Heart left ventricle (tissue), 16 donors: ENCODE measurements at places on chromosomes 1 and 21.

DNA sequence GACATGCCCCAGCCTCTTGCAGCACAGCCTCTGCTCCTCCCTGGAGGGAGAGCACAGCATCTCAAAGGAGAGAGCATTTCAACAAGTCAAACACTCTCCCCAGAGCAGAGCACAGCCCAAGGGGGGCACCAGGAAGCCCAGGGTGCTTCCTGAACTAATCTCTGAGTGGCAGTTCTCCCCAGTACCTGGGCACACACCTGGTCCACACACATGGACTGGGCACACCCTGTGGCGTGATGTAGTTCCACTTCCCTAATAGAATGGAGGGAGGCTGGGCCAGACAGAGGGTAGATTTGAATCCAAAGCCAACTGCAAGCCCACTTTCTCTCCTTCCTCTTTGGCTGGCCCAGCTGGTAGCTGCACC is 55.5 kb downstream of the CD46 start:
- DNase-seq, result no peak

GRCh38 chr1:153774026-153774595 is 1.1 kb upstream of the SLC27A3 start:
- no peak for DNase-seq

DNA sequence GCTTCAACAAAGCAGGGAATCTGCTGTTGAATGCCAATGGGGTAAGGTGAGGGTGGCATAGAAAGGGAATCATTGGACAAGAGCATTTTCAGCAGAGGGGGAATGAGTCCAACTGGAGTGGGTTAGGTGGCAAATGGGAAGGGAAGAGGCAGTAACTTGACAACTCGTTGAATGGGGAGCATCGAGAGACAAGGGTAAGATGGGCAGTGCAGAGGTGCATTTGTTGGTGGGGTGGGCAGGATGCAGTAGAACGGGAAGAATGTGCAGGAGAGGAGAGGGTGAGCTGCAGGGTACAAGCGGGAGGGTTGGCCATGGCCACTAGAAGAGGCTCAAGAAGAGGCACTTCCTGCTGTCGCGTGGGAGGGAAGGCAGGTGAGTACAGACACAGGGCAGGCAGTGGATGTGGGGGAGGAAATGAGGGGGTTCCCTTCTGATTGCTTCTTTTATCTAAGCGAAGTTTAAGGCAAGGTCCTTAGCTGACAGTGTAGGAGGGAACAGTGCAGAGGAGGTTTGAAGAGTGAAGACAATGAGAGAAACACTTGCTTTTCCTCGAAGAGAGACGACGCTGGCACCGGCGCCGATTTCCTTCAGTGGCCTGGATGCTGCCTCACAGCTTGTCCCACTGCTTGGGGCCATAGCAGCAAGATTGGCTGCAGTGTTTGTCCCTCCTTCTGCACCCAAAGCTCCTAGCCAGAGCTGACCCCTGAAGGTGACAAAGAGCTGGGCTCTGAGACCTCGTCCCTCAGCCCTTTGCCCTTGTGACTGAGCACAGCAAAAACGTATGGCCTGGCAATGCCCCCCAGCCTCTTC is 3.2 kb upstream of the IKBKE start:
- DNase-seq, result no peak

DNA sequence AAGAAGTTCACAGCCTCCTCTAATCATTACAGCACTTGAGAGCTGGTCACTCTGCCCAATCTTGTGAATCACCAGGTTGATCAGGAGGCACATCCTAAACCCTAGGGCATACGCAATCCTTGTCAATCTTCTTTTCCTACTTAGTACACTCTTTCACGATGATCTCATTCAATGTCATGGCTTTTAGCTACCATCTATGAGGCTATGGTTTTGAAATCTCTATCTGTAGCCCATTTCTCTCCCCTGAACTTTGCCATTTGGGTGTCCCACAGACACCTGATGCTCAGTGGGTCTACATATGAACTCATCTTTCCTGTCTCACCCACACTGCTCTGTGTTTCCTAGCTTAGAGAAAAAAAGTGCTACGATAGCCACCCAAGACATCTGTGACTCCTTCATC is 1.9 kb upstream of the MED18 start:
- DNase-seq, result no peak

GRCh38 chr1:184380468-184380867 is 6.4 kb upstream of the C1orf21 start:
- DNase-seq, result no peak

DNA sequence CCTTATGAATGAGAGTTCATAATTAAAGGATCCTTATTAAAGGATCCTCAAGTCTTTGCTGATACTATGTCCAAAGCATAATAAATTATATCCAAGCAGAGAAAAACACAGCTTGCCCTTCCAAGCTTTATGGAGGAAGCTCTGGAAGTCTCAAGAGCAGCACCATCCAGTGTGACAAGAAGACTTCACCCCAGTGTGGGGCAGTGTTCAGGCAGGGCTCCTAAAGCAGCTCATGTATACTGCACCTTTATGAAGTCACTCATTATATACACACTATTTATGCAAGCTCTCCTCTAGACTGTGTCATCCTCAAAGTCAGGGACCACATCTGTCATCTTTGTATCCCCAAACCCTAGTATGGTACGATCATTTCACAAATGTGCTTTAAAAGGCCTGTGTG is 11.9 kb upstream of the CCN1 start:
- DNase-seq, result no peak

GRCh38 chr1:108610073-108610472 is 50.2 kb downstream of the EEIG2 start:
- DNase-seq, result peak; percentile 38

GRCh38 chr1:1402072-1402900 is 3.2 kb upstream of the CCNL2 start:
- DNase-seq, result no peak

DNA sequence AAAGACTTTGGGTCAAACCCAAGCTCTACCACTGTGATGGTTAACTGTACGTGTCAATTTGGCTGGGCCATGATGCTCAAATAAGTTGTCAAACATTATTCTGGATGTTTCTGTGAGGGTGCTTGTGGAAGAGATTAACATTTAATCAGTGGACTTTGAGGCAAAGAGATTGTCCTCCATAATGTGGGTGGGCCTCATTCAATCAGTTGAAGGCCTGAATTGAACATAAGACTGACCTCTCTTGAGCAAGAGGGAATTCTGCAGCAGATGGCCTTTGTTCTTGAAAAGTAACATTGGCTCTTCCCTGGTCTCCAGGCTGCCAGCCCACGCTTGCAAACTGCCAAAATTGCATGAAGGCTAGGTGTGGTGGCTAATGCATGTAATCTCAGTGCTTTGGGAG is 94.5 kb upstream of the SPATA6 start:
- no peak for DNase-seq

- no peak for DNase-seq
Observed at GRCh38 chr1:85184245-85184644, 16.6 kb downstream of the SYDE2 start.
